ENCODE measurements at places on chromosomes 4 and X.

DNA sequence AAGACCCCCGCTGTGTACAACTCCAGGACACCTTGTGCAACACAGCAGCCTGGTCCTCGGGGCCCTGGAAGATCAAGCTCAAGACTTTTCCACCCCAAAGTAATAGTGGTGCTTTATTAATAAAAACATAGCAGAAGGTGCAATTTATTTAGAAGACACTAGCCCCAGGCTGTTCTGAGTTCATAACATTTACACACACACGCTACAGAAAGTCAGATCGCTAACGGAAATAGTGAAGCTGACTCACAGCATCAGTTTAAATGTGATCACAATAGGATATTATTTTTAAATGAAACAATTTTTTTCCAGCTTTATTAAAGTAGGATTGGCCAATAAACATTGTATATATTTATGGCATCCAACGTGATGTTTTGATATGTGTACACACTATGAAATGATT lies 141.0 kb downstream of the STK32B start:
- DNase-seq, result no peak

DNA sequence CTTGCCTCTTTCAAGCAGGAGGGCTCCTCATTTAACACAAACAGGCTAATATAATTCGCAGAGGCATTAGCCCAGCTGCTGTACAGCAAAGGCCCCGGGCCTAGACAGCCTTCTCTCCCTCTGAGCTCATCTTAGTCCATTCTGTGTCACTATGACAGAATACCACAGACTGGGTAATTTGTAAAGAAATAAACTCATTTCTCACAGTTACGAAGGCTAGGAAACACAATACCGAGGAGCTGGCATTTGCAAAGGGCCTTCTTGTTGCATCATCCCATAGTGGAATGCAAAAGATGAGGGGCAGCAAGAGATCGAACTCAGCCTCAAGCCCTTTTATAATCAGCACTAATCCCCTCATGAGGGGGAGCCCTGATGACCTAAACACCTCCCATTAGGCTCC lies 48.5 kb downstream of the TSPAN5 start:
- no peak for DNase-seq

DNA sequence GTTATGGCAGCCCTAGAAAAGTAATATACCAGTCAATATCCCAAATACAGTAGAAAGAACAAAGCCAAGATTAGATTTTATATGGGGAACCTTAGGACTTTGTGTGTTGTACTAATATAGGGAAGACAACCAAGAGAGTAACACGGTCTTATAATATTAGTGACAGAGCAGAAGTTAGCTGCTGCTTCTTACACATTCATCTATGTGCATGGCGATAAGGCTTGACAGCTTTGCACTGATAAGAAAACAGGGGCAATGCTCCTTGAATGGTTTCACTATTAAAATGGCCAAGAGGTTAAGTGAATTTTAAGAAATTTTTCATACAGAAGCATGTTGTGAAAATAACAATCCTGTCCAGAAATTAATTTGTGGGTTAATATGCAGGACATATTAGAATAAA lies 521.6 kb downstream of the CCSER1 start:
- DNase-seq, result no peak

- no peak for DNase-seq
These were observed 31.6 kb downstream of the IQCM start for GRCh38 chr4:149784018-149784417.

- DNase-seq, result no peak
These were observed 26.4 kb upstream of the ARSJ start for GRCh38 chr4:114005569-114006442.

DNA sequence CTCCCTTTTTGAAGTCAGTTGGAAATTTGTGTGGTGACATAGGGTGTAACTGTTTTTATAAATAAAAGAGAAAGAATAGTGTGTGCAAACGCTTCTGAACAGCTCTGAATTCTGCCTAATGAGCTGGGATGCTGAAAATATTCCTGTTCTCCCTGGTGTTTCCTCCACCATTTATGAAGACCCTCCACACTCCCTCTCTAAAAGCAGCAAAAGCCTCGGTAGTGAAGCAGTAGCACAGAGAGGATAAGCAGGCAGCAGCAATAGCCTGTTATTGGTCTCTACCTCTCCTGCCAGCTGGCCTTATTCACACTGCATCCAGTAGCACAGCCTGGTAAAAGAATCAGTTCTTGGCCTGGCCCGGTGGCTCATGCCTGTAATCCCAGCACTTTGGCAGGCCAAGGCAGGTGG lies 406.1 kb downstream of the IQCM start:
- DNase-seq, result no peak

DNA sequence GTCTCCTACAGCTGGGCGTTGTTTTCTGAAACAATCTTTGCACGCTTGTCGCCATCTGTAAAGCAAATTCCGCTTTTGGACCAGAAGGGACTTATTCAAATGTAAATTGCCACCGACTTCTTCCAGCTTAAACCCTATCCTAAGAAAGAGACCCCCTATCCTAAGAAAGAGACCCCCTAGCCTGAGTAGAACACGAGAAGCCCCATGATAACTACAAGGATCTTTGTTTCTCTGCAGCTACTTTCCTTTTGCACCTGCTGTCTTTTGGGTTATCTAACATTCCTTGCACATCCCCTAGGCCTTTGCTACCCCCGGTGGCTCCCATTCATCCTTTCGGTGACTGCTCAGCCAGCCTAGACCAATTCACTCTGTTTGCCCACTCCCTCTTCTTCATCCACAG lies 536.0 kb upstream of the PRKX start:
- DNase-seq, result no peak

GRCh38 chrX:17499512-17499911 lies 124.5 kb downstream of the NHS start:
- DNase-seq, result no peak

DNA sequence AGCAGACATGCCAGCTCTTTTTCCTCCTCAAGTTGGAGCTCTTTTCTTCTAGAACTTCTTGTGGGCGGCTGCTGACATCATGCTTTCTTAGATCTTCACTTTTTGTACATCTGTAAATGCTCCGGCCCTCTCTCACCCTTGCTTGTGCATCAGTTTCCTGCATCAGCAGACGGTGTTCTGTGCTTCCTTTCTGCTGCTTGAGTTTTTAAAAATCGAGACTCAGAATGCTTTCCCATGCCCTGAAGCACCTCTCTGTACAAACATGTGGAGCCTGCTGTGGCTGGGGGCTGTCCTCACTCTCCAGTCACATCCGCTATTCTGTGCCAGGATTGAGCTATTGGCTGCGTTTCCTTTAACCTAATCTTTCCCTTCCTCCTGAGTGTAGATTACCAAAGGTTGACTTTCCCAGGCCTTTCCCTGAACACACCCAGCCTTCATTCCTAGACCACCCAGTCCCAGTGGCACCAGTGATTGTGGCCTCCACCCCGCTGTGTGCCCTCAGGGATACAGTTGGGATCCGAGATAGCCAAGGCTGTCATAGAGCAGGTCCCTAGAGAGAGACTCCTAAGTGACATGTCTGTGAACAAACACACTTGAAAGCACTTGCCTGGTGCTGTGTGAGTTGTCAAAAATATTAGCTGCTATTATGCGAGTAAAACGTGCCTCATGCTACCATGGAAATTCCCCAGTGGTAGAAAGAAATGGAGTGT lies 41.9 kb downstream of the TNIP2 start:
- no peak for DNase-seq
